ENCODE measurements at places on chromosomes 11 and 22.

GRCh38 chr11:65489035-65489705 lies 9.7 kb upstream of the MALAT1 start:
- DNase-seq = peak; percentile 96

- DNase-seq = no peak
These were observed 53.2 kb downstream of the TRIOBP start for GRCh38 chr22:37749831-37750595.

GRCh38 chr11:64489831-64490441 lies 101.1 kb upstream of the SLC22A12 start:
- peak; percentile 80 for DNase-seq

GRCh38 chr11:58513747-58514367 lies 6.0 kb upstream of the OR5B21 start:
- DNase-seq = peak; percentile 49

DNA sequence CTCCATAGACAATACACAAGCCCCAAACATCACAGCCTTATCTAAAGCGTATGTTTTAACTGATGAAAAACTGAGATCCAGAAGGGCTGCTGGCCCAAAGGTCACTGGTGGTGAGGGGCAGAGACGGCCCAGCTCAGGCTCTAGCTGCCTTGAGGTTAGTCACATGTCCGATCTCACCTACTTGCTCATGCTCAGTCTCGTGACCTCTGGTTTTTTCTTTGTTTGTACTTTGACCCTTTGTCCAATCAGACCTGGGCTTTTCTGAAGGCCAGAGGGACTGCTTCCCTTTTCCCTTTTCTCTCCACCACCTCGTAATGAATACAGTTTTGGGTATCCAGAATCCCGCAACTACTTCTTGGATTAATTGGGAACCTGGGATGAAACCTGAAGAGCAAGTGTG lies 28.6 kb downstream of the MMP20 start:
- peak; percentile 41 for DNase-seq

DNA sequence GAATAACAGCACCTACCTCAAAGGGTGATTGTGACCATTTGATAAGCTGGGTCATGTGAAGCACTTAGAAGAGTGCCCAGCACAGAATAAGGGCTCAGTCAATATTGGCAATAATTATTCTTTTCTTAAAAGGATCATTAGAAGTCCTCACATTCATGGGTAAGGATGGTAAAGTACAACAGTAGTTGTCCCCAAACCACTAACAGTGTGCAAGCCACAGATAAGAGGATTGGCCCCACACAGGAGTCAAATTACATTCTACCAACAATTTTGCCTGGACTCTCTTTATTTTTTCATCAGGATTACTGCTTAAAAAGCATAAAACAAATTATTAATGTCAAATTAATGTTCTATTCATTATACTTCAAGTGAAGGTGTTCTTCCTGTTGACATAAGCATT lies 271.5 kb upstream of the PDGFD start:
- no peak for DNase-seq

DNA sequence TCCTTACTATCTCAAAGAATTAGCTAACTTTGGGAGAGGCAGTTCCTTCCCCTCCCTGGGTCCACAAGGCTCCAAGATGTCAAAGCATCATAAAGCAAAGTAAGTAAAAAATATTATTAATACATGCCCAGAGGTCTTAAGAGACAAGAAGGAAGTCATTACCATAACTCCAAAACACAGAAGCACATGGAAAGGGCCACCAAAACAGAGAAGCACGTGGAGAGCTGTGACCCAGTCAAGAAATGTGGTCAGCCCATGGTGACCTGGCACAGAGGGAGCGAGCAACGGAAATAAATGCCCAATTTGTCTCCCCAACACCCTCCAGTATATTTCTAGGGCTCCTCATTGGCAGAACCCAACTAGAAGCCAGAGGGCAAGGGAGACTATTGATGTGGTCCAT lies 277.5 kb upstream of the API5 start:
- no peak for DNase-seq

DNA sequence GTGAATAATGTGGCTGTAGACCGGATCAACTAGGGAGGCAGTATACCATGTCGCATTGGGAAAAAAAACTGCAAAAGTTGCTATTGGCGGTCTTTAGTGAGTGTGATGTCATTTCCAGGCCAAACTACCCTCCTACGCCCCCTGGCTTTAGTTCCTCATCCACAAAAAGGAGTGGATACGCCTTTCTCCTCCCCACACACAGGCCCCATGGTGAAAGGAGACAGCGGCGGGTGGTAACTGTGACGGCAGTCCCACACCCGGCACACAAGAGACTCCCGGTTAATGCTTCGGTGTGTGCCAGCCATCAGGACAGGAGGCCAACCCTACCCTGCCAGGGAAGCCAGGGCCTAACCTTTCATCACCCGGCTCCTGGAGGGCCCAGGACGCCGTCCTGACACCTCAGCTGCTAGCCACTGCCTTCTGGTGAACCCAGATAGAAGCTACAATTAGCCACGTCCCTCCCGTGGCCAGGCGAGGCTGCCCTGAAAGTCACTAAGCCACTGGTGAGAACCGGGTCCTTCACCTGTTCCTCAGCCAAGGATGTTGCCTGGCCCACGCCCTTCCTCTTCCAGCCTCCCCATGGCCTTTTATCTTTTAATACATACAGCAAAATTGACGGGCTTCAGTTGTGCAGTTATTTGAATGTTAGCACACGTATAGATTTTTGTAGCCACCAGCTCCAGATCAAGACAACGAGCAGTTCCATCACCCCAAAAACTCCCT lies 10.8 kb downstream of the TP53I11 start:
- DNase-seq = no peak

DNA sequence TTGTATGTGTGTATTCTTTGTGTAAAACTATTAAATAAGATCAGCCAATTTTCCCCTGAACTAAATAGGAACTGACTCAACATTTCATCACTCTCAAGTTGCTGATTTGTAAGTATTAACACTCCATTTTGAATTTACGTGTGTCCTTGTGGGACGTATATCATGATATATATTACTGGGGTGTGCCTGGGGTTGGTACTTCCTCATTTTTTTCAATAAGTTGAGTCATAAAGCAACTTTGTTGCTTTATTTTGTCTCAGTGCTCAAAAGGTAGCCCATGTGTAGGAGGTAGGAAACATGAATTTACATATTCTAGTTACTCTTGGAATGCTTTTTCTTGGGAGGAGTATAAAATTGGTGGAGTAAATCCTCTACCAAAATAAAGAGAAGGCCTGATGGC lies 193.9 kb upstream of the RAG2 start:
- DNase-seq = no peak

GRCh38 chr11:13287036-13287435 lies 9.4 kb downstream of the BMAL1 start:
- DNase-seq = no peak

GRCh38 chr11:1572197-1573076 lies at the start of gene DUSP8:
Gene DUSP8 (minus strand): TSS chr11:1572271. CDS start chr11:1565826, 6,445 bp downstream.
- peak; percentile 86 for DNase-seq

DNA sequence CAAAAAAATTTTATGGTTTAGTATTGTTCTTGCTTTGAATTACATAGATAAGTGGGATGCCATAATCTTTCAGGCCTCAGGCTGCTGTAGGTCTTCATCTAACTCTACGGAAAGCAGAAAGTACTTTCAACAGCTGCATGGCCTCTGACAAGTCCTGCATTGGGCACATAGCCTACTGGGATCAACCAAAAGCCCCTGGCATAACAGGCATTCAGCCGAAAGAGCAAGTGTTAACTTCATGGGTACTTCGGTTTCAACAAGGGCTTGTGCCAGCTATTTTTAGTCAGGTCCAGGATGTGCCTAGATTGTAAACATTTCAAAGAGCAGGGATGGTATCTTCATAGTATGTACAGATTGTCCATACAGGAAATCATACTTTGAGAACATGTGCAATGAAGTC lies 3.1 kb downstream of the SLN start:
- no peak for DNase-seq

DNA sequence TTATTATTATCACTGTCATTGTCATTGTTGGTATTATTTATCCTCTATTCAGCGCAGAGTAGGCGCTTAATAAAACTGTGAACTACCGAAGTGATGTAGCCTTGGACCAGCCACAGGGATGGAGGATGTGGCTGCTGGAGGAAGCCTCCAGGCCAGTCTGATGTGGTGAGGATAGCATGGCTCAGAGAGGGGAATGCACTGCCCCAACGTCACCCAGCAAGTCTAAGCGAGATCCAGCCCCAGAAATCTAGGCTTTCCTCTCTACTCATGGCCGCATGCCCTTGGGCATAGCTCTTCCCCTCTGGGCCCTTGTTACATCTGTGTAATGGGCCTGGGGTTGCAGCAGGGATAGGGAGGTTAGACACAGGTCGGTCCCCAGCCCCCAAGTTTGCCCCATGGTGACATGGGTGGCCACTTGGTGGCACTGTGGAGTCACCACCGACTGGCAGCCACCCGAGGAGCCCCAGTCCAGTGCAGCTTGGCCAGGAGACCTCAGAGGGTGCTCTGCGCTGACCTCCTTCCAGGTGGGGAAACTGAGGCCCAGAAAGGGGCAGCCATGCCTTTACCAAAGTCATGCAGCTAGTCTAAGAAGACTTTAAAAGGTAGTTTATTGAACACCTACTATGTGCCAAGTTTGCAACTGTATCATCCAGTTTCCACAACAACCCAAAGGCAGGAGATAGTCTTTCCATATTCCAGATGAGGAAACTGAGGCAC lies 395.7 kb downstream of the MN1 start:
- peak; percentile 40 for DNase-seq

GRCh38 chr11:109221190-109221589 lies 200.8 kb upstream of the C11orf87 start:
- no peak for DNase-seq

- peak; percentile 61 for DNase-seq
These were observed 16.3 kb downstream of the OR2AG2 start for GRCh38 chr11:6755303-6755952.

GRCh38 chr11:96213500-96213899 lies 129.5 kb downstream of the MAML2 start:
- DNase-seq = no peak

- DNase-seq = no peak
These were observed 21.2 kb upstream of the IL17RA start for GRCh38 chr22:17063411-17064106.

DNA sequence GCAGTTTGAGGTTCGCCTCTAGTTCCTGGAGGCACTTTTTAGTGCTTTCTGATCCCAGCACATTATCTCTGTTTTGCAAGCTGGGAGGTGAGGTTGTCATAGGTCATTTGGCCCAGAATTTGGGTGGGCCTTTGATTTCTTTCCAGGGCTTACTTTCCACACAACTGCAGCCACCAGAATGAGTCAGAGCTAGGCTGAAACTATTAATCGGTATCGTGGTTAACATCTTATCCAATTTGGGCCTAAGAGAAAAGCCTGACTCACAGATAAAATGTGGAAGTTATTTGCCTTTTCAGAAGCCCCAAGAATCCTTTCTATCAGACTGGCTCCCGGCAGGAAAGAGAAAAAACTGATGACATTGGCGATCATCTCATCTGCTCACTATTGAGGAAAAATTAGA lies 166.4 kb downstream of the KIRREL3 start:
- no peak for DNase-seq

GRCh38 chr11:121349790-121350189 lies 57.2 kb downstream of the SC5D start:
- no peak for DNase-seq

DNA sequence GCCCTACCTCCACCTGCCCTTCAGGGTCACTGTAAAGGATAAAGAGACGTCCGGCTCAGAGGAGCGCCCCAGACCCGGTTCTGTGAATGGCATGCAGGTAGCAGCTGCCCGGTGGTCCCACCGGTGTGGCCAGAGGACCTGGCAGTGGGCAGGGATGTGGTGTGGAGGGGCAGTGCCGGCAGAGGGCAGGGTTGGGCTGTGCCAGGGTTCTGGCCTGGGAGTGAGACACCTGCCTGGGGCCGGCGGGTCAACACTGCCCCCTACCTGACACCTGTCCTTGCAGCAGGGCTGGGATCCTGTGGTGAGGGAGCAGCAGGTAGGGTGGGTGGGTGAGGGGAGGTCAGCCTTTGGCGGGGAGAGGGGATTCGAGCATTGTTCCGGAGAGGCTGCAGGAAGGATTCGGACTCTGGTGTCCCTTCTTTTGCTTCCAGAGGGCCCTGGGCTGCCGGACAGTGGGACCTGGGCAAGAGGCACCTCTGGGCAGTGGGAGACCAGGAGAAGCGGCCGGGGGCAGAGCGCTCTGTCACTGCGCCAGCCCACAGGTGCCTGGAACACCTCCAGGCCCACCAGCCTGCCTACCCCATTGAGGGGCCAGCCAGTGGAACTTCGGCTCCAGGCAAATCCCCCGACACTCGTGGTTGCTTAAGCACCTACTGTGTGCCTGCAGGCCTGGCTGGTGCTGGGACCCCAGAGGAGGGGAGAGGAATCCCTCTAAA lies 1.6 kb upstream of the PHLDA2 start:
- peak; percentile 92 for DNase-seq

- DNase-seq = no peak
These were observed 38.0 kb downstream of the JHY start for GRCh38 chr11:122920579-122920978.

- no peak for DNase-seq
These were observed 73.0 kb upstream of the APOA1 start for GRCh38 chr11:116910378-116910777.

DNA sequence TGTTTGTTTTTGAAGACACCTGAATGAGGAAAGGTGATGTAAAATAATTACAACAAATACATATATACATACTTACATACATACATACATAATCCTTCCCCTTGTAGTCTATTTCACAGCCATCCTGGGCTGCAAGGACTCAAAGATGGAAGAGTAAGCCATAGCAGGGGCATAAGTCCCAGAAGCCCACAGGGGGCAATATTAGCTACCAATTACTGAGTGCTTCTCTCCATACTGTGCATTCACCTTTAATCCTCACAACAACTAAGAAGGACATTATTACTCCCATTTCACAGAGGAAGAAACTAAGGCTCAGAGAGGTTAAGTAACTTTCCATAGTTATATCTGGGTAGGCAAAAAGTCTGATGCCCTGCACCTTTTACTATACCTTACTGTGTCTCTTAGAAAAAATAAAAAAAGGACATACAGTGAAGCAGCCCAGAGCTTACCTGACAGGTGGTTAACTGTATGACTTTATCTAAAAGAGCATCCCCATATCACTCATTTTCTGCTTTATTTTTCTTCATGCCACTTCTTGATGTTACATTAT lies 2.7 kb downstream of the SERGEF start:
- no peak for DNase-seq

GRCh38 chr11:18046116-18046777 lies at the start of gene TPH1:
Gene TPH1 (minus strand): TSS chr11:18046269. CDS start chr11:18040762, 5,507 bp downstream.
- DNase-seq = peak; percentile 47

DNA sequence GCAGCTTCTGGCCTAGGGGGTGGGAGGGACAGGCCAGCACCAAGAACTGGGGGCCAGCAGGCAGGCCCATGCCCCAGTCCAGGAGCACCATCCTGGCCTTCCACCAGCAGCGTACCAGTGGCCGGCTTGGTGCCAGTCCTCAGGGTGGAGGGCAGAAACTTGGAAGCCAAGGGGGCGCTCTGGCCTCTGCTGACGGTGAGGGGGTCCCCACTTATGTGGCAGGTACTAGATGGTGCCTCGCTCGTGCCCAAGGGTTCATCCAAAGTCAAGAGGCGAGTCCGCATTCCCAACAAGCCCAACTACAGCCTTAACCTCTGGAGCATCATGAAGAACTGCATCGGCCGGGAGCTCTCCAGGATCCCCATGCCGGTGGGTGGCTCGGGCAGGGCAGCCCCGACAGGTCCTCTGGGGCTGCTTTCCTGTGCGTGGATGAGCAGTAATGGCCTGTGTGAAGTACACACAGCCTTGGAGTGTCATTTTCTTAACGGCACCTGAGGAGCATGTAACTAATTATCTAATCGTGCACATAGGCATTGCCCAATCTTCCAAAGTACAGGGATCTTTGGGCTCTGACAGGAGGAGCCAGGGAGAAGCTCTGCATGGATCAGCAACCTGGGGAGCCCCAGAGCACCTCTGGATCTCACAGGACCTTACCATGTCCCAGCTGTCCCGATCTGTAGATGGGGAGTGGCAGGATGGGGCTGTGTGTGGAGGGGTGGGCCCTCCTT lies 79.1 kb downstream of the MORC2 start:
- no peak for DNase-seq

- DNase-seq = peak; percentile 60
These were observed 8.5 kb upstream of the XBP1 start for GRCh38 chr22:28808716-28809355.
